ENCODE measurements at places on chromosomes 7 and 10.
A peak's percentile ranks its signal among the peaks of the same experiment; 100 is the strongest.

- DNase-seq, result no peak
Measured at GRCh38 chr7:125241548-125241947, 311.9 kb upstream of the POT1 start.

- peak; percentile 97 for DNase-seq
Measured at GRCh38 chr10:97543025-97543546, 29.5 kb upstream of the ANKRD2 start.

DNA sequence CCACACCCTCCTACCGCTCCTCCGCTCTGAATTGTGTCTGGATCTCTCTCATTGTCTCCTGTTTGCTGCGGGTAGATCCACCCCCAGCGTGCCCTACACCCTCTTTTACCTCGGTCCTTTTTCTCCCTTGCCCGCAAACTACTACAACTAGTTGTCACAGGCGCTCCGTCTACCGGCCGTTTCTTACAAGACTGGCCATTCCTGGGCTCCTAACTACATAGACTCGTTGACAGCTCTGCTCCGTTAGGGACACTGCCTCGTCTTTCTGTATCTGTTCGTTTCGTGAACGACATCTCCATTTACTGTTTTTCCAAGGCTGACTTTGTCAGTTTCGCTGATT is 786 bp downstream of the TAF3 start:
- DNase-seq, result peak; percentile 83

DNA sequence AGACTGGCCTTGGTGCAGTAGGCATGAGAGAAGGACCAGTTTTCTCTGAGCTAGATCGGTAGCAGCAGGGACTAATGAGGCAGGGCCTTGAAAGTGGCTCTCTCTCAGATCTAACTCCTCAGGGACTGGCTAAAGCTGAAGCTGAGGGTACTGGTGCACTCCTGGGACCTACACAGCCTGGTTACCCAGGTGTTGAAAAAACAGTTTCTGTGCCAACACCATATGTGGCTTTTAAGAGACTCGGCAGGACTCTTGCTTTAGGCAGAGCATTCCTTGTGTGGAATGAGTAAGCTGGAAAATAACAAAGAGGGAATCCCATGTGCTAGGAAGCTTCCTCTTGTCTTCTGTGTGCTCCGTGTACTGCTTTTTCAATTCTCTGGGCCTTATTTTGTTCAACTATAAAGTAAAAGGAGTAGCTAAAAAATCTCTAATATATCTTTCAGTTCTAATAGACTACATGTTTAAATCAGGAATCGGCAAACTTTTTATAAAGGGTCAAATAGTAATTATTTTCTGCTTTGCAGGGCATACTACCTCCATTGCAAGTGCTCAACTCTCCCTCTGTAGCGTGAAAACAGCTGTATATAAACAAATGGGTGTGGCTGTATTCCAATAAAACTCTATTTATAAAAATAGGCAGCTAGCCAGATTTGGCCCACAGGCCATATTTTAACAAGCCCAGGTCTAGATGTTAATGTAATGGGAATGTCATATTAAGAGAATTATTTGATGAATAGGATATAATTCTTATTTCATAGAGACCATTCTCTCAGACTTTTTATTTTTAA is 186.1 kb upstream of the KAT6B start:
- no peak for DNase-seq

DNA sequence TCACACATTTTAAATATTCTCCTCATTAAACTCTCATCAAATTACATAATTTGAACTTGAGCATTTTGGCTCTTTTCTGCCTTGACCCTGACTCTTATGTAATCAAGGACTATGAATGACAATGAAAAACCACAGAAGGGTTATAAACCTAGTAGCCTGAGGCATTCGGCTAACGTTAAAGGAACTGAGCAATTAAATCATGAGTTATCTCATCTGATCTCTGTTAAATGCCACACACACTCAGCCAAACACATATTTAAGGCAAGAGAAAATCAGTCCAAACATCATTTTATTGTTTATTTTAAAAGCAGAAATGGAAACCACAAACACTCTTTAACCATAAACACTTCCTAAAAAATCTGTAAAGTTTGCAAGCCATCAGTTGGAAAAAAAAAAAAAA is 204.3 kb downstream of the DGKI start:
- no peak for DNase-seq

DNA sequence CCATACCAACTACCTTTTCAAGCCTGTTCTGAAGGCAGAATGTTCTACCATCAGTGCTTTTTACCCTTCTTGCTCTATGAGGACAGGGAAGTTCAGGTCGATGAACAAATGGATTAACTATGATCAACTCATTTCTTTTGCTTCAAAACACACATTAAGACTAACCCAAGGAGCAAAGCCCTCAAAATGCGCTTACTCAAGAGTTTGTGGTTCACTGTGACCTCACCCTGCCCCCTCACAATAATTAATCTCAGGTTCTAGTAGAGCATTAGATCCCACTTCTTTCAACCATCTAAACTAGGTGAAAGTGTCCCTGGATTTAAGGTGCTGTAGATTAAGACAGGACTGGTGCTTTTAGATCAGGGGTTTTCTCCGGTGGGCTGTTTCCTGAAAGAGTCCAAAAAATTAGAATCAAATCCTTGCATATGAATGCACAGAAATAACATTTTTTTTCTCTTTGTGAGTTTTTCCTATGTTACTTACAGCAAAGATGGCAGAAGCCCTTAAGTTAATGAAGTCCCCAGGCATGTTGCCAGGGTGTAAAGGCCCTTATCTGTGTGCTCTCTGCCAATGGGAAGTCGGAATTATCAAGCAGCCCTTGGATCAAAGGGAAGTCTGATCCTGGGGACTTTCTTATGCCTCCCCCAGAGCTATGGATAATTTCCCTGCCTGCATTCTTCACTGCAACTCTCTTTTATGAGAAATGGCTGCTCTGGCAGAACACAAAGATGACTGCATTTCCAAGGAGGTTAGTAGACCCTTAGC is 205.5 kb upstream of the STK17A start:
- DNase-seq, result no peak

- no peak for DNase-seq
Measured at GRCh38 chr10:57699944-57700343, 567.8 kb downstream of the IPMK start.

DNA sequence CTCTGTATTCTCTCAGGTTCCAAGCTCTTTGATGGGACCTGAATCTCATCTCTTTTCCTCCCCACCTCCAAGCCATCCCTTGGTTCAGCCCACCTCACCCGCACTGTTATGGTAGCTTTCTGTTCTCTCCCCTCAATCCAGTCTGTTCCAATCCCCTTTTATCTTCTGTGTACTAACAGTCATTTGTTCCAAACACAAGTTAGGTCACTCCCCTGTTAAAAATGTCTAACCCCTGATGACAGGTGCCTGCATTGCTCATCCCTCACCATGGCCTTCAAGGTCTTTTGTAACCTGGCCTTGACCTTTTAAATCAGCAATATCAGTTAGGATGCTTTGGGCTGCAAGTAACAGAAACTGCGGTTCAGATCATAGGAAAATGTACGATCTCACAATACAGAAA is 74.8 kb downstream of the CYP26A1 start:
- no peak for DNase-seq

DNA sequence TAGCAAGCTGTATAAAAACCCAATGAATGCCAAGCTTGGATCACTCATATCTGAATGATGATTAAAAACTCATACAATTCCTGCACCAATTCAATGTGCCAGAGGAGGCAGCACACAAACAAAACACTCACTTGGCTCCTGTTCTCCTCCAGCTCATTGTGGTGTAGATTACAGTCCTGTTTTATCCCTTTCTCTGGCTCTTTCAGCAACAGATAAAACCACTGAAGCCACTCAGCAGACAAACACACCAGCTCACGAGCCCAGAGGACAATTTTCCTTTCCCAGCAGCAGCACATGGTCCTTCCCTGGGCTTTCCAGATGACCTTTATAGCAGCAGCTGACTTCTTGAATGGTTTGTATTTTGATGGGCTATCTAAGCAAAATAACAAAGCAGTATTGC is 107.3 kb upstream of the STARD3NL start:
- DNase-seq, result peak; percentile 19
